Prostate gland (tissue), 2 donors: ENCODE measurements at places on chromosomes 16 and 17.
A peak's percentile ranks its signal among the peaks of the same experiment; 100 is the strongest.

DNA sequence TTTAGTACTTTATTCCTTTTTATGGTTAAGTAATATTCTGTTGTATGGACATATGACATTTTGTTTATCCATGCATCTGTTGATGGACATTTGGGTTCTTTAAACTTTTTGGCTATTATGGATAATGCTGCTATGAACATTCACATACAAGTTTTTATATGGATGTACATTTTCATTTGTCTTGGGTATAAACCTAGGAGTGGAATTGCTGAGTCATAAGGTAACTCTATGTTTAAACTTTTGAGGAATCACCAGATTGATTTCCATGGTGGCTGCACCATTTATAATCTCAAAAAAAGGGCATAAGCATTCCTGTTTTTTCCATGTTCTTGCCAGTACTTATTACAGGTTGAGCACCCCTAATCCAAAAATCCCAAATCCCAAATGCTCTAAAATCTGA, 90.3 kb upstream of the CRHR1 start:
- H3K4me1 ChIP-seq: no peaks in the 10 kb centered on the region
- no peak overlapping the region for H3K27ac ChIP-seq
- no peaks in the 10 kb centered on the region for H3K27me3 ChIP-seq
- H3K4me3 ChIP-seq: no peak overlapping the region
- no peak for DNase-seq

GRCh38 chr16:55494994-55495421, 13.9 kb upstream of the LPCAT2 start:
- DNase-seq: no peak
- H3K36me3 ChIP-seq: no peaks in the 10 kb centered on the region
- no peak overlapping the region for H3K27ac ChIP-seq
- no peaks in the 10 kb centered on the region for H3K4me1 ChIP-seq
- H3K27me3 ChIP-seq: no peaks in the 10 kb centered on the region
- no peak overlapping the region for H3K4me3 ChIP-seq

- H3K36me3 ChIP-seq: peaks cover 10% of the 10 kb centered on the region
- H3K27me3 ChIP-seq: no peaks in the 10 kb centered on the region
- DNase-seq: no peak
- no peak overlapping the region for H3K27ac ChIP-seq
Measured at GRCh38 chr16:87416826-87417527, 24.8 kb downstream of the MAP1LC3B start.

- no peak overlapping the region for H3K4me3 ChIP-seq
- H3K27me3 ChIP-seq: no peaks in the 10 kb centered on the region
- H3K4me1 ChIP-seq: no peaks in the 10 kb centered on the region
- no peaks in the 10 kb centered on the region for H3K36me3 ChIP-seq
- H3K27ac ChIP-seq: no peak overlapping the region
Measured at GRCh38 chr16:77468831-77469230, 34.0 kb upstream of the ADAMTS18 start.

DNA sequence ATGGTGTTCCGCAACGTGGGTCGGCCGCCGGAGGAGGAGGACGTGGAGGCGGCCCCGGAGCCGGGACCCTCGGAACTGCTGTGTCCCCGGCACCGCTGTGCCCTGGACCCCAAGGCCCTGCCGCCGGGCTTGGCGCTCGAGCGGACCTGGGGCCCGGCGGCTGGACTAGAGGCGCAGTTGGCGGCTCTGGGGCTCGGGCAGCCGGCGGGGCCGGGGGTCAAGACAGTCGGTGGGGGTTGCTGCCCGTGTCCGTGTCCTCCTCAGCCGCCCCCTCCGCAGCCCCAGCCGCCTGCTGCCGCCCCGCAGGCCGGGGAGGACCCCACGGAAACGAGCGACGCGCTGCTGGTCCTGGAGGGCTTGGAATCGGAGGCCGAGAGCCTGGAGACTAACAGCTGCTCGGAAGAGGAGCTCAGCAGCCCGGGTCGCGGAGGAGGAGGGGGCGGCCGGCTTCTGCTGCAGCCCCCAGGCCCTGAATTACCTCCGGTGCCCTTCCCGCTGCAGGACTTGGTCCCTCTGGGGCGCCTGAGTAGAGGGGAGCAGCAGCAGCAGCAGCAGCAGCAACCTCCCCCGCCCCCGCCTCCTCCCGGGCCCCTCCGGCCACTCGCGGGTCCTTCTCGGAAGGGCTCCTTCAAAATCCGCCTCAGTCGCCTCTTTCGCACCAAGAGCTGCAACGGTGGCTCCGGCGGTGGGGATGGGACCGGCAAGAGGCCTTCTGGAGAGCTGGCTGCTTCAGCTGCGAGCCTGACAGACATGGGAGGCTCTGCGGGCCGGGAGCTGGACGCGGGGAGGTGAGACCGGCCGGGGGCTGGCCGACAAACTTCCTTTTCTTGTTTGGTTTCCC, 821 bp downstream of the SOCS7 start:
- peaks cover 11% of the 10 kb centered on the region for H3K4me1 ChIP-seq
- DNase-seq: no peak
- H3K27me3 ChIP-seq: no peaks in the 10 kb centered on the region
- peak overlapping the region; percentile 86 for H3K4me3 ChIP-seq
- peak overlapping the region; percentile 75 for H3K27ac ChIP-seq

GRCh38 chr16:2753733-2754020, 1.2 kb downstream of the SRRM2 start:
- H3K27ac ChIP-seq: peak overlapping the region; percentile 99
- DNase-seq: no peak
- H3K4me3 ChIP-seq: peak overlapping the region; percentile 93
- peaks cover 13% of the 10 kb centered on the region for H3K36me3 ChIP-seq
- H3K4me1 ChIP-seq: peaks cover 11% of the 10 kb centered on the region

DNA sequence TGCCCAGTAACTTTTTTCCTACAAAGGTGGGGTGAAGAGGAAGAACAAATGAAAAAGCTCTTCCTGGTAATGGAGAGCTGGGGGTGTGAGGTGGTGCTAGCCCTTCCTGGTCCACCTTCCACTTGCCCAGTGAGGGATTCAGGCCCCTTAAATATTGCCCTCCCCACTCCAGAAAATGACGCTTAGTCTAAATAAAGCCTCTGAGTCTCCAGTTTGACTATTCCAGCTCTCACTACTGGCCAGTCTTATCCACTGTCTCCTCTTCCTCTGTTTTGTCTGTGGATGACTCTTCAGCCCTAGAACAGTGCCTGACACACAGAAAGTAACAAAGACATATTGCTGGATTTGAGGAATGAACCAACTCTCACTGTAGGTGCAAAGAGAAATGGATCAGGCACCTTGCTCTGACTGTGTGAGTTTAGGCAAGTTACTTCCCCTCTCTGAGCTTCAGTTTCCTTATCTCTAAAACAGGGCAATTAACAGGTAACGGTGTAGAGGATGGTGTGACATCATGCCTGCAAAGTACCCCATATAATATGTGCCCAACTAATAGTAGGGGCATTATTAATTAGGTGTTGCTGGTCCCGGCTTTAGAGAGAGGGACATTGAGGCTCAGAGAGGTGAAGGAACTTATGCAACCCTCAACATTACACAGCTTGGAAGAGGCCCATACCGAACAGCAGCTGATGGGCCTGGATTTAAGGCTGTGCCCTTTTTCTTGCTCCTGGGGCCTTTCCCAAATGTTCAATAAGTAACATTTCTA, 21.3 kb downstream of the ZNF385C start:
- H3K27me3 ChIP-seq: no peaks in the 10 kb centered on the region
- DNase-seq: no peak
- H3K4me3 ChIP-seq: no peak overlapping the region

GRCh38 chr16:49484936-49485335, 111.3 kb downstream of the C16orf78 start:
- no peaks in the 10 kb centered on the region for H3K36me3 ChIP-seq
- H3K4me3 ChIP-seq: no peak overlapping the region
- DNase-seq: no peak
- no peak overlapping the region for H3K27ac ChIP-seq
- no peaks in the 10 kb centered on the region for H3K27me3 ChIP-seq

DNA sequence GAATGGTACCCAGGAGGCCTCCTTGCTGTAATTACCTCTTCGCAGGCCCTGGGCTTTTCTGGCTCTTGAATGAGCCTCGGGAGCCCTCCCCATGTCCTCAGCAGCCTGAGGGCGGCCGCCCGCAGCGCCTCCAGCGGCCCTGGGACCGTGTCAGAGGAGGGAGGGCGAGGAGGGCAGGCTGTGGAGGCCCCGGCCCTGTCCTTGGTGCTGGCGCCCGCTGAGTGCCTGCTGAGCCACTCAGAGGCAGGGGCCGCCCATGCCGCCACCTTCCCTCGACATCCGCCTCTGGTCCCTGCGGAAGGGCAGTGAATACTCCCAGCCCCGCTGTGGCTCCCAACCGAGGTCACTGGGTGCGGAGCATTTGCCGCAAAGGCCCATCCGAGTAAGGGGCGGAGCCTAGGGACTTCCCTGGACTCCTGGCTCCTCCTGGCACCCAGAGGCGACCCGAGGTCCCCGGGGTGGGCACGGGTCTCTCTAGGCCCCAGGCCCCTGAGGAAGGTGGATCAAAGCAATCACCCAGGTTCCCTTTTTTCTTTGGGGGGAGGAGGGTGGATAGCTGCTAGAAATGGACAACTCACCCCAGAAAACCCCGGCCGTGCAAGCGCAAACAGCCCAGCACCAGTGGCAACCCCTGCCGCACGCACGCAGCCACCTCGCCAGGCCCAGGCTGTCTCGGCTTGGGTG, 2.8 kb downstream of the RBFOX3 start:
- H3K27me3 ChIP-seq: peaks cover 62% of the 10 kb centered on the region
- peak overlapping the region; percentile 46 for H3K27ac ChIP-seq
- H3K4me3 ChIP-seq: peak overlapping the region; percentile 21
- no peaks in the 10 kb centered on the region for H3K36me3 ChIP-seq
- no peaks in the 10 kb centered on the region for H3K4me1 ChIP-seq
- DNase-seq: no peak

GRCh38 chr17:6248061-6248460, 177.9 kb downstream of the WSCD1 start:
- no peak overlapping the region for H3K4me3 ChIP-seq
- no peaks in the 10 kb centered on the region for H3K36me3 ChIP-seq
- no peaks in the 10 kb centered on the region for H3K4me1 ChIP-seq
- no peak overlapping the region for H3K27ac ChIP-seq
- H3K27me3 ChIP-seq: no peaks in the 10 kb centered on the region

DNA sequence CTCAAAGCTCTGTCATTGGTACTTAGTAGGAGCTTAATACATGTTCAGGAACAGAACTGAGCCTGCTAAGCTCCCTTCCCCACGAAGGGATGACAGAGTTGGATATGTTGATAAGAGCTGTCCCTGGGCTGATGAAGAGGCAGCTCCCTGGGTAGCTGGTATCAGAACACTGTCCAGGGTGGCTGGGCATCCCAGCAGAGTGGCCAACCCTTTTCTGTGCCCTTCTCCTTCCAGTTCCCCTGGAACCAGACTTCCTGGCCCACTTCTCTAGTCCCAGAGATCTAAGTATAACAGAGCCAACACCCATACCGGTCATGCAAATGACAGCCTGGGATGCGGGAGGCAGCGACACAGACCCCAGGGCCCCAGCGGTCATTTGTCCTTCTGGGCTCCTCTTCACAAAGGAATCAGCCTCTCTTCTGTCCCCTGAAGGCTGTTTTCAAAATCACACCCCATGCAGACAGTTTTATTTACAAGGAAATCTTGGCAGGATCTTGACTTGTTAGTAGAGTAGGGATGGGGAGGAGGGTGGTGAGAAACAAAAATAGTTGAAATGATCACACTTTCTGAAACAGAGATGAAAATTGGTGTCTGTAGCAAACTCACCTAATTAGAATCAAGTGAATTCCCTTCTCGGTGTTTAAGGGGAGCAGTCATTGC, 1.4 kb upstream of the RHBDL3 start:
- H3K27me3 ChIP-seq: no peaks in the 10 kb centered on the region
- no peaks in the 10 kb centered on the region for H3K36me3 ChIP-seq
- no peak overlapping the region for H3K27ac ChIP-seq
- DNase-seq: no peak
- no peak overlapping the region for H3K4me3 ChIP-seq

GRCh38 chr16:30122604-30123160, 338 bp downstream of the MAPK3 start:
- H3K27ac ChIP-seq: peak overlapping the region; percentile 89
- H3K4me3 ChIP-seq: peak overlapping the region; percentile 76
- no peaks in the 10 kb centered on the region for H3K27me3 ChIP-seq
- DNase-seq: no peak
- H3K4me1 ChIP-seq: peaks cover 8% of the 10 kb centered on the region

DNA sequence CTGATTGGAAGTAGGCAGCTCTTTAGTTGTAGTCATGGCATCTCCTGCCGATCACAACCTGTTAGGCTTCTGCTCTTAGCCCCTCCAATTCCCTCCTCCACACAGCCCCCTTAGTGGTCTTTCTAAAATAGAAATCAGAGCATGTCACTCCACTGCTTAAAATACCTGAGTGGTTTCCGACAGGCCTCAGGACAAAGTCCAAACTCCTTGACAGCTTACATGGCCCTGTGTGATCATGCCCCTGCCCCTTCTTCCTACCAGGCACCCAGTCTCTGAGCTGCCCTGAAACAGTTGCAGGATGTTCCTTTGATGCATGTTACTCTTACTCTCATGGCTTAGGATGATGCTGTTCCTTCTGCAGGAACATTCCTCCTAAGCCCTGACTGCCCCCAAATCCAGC, 147.3 kb downstream of the AATF start:
- H3K36me3 ChIP-seq: peaks cover 14% of the 10 kb centered on the region
- peaks cover 2% of the 10 kb centered on the region for H3K4me1 ChIP-seq
- H3K27ac ChIP-seq: no peak overlapping the region
- no peak for DNase-seq

DNA sequence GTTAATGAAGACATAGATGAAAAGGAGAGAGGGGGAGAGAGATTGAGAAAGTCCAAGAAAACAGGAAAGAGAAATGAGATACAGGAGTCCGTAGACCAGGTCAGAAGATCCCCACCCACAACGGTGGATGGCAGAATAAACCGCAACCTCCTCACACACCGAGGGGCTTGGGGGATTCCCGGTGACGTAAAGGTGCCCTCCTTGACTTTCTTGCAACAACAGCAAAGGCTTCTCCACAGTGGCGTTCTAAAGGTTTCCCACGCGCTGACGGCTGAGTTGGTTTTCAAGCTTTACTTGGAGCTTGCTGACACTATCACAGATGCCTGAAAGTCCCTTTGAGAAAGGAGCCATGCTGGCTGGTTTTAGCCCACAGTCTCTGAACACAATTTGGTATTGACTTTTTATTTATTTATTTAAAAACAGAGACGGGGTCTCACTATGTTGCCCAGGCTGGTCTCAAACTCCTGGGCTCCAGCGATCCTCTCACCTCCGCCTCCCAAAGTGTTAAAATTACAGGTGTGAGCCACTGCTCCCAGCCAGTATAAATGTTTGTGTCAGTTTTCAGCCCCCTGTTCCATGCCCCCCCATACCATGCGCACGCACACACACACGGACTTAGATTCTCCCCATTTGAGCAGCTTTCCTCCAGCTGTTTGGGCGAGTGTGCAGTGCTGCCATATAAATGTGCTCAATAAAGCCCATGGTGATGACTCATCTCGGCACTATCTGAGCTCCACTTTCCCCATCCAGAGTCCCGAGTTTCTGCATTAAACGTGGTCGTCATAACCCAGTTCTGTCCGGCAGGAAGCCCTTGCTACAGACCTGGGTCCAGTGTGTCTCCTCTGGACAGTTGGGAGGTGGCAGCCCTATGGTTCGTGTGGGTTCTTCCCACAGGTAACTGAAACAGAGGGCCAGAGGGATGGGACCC, 33.0 kb upstream of the SEC14L1 start:
- no peaks in the 10 kb centered on the region for H3K36me3 ChIP-seq
- H3K27me3 ChIP-seq: no peaks in the 10 kb centered on the region
- no peak for DNase-seq
- peak overlapping the region; percentile 87 for H3K27ac ChIP-seq
- peaks cover 4% of the 10 kb centered on the region for H3K4me1 ChIP-seq

- H3K27me3 ChIP-seq: no peaks in the 10 kb centered on the region
- no peaks in the 10 kb centered on the region for H3K36me3 ChIP-seq
- no peaks in the 10 kb centered on the region for H3K4me1 ChIP-seq
- H3K4me3 ChIP-seq: no peak overlapping the region
- no peak for DNase-seq
Measured at GRCh38 chr17:2184993-2185931, 118.3 kb downstream of the SMG6 start.
